Stomach (tissue), 19 donors: ENCODE measurements at places on chromosomes 12 and 14.

- peak; percentile 30 for DNase-seq
Measured at GRCh38 chr12:95859344-95859816, 628 bp downstream of the SNRPF start.

DNA sequence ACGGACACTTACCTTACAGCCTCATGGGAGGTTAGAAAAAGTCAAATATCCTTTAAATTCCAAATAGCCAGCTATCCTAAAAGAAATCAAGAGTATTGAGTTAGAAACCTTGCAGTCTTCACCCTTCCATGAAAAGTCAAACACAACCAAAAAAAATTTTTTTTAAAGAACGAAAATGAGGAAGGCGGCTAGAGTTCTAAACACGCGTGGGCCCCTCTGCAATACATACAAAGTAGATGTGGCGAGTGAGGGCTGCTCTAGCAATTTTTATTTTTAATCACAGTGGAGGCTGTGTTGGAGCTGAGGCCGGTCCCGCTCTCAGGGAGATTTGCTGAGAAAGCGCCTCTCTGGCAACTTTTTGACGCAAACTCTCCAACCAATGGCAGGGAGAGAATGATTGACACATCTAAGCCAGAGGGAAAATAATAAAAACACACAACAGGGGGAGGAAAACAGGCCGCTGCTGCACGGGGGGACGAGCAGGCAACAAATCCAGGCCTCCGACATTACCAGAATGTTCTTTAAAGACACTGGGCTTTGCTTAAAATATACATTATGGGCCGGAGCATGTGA, at the start of gene OTX2:
Gene OTX2 (minus strand): TSS at position 333 of the 573 bp plus-strand sequence. CDS start 5,023 bp downstream, outside the sequence.
- DNase-seq, result no peak

GRCh38 chr14:105748204-105748578, 221.8 kb downstream of the TMEM121 start:
- DNase-seq, result no peak

- peak; percentile 39 for DNase-seq
Measured at GRCh38 chr14:75559451-75560222, 18.8 kb upstream of the FLVCR2 start.
